ENCODE measurements at places on chromosomes 4 and X. TPM values are rescaled to one million over a fixed set of nuclear protein-coding genes. Genes with fewer than 3 reads are reported as not detected.

Gene KLHL34
- total RNA-seq, result not detected

DNA sequence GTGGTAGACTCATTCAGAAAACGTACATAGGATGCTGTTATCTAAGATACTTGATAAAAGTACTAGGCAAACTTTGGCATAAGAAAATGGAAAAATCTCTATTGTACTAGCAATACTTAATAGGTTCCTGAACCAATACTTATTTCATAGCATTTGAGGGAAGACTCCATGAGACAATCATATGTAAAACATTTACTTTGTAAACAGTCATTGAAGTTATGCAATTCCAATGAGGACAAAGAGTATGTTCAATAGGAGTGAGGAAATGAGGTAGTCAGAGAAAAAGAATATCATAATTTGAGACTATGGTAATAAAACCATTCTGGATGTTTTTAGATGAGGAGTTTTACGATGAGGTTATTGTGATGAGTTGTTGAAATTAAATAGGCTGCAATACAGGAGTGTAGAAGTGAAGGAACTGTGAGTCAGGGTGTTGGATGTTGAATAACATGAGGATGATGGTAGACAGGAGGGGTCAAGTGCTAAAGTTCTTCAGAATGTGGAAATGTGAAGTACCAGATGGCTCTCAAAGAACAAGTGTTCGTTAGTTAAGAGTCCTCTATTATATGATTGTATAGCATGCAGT is 397.9 kb downstream of the PPP3CA start:
- no peak overlapping the region for H3K27ac ChIP-seq
- H3K36me3 ChIP-seq, result no peaks in the 10 kb centered on the region
- no peaks in the 10 kb centered on the region for H3K4me1 ChIP-seq
- DNase-seq, result no peak

- no peak overlapping the region for H3K4me3 ChIP-seq
- no peaks in the 10 kb centered on the region for H3K4me1 ChIP-seq
- no peaks in the 10 kb centered on the region for H3K27me3 ChIP-seq
- H3K27ac ChIP-seq, result no peak overlapping the region
- H3K36me3 ChIP-seq, result no peaks in the 10 kb centered on the region
These were observed 48.3 kb downstream of the TRIML2 start for GRCh38 chr4:188061083-188061482.

- H3K27me3 ChIP-seq, result no peaks in the 10 kb centered on the region
- no peaks in the 10 kb centered on the region for H3K4me1 ChIP-seq
- no peaks in the 10 kb centered on the region for H3K36me3 ChIP-seq
- H3K4me3 ChIP-seq, result no peak overlapping the region
- DNase-seq, result no peak
These were observed 114.6 kb upstream of the GRID2 start for GRCh38 chr4:92189146-92189545.

GRCh38 chr4:55887594-55887993 is 34.1 kb downstream of the EXOC1 start:
- no peaks in the 10 kb centered on the region for H3K4me1 ChIP-seq
- no peak for DNase-seq
- H3K36me3 ChIP-seq, result no peaks in the 10 kb centered on the region
- H3K27ac ChIP-seq, result no peak overlapping the region

- no peak overlapping the region for H3K27ac ChIP-seq
- DNase-seq, result no peak
- no peak overlapping the region for H3K4me3 ChIP-seq
These were observed 74.8 kb downstream of the SLIT2 start for GRCh38 chr4:20326460-20326859.

Gene CPE
- total RNA-seq, result 1.4 TPM

Gene EVC
- 14.0 TPM for total RNA-seq

DNA sequence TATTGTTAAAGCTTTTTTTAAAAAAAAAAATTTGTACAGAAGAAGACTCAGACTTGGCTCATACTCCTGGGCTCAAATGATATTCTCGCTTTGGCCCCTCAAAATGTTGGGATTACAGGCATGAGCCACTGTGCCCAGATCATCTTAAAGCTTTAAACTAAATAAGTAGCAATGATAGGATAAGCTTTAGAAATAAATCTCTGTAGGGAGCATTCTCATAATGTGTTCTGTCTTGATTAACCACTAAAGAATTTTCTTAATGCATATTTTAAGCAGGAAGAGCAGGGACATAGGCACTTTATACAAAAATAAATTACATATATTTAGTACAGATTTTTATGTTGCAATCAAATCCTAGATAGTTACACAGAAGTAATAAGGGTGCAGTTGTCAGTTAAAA is 667.2 kb downstream of the GRID2 start:
- no peak overlapping the region for H3K4me3 ChIP-seq
- 0 out of 2 replicates have a peak, but pooled peaks cover 4% of the 10 kb centered on the region for H3K4me1 ChIP-seq
- DNase-seq, result no peak

Gene CFAP47
- total RNA-seq, result not detected

Gene PTPN13
- 6.9 TPM for total RNA-seq

Gene RASSF6
- total RNA-seq, result 0.59 TPM

DNA sequence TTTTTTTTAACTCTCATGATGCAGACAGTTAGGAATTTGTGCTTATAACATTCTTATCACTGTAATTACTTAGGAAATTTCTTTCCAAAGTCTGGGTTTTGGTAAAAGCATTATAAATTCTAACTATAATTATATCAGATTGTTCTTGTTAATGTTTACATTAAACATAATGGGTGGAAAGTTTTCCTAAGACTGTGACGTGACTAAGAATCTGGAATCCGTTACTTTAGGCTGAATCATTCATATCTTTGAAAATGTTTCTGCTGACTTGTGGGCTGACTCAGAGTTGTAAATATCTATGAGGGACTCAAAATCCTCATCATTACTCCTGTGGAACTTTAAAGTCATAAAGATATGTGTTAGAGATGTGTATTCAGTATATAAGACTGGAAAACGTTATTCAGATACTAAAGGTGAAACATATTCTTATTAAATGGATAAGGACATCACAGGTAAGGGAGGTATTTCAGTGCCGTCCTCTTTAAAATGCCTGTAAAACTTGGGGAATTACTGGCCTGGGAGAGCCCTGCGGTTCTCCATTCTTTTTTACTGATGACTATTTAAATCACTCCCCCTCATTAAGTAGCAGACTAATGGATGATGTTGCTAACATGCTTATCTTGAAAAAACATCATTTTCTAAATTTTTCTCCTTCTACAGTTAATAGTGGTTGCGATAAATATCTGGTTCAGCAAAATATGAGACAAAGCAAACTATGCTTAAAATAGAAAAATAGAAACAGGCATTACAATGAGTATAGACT is 159.0 kb downstream of the DCLK2 start:
- H3K36me3 ChIP-seq, result no peaks in the 10 kb centered on the region
- no peak overlapping the region for H3K27ac ChIP-seq
- H3K27me3 ChIP-seq, result no peaks in the 10 kb centered on the region

DNA sequence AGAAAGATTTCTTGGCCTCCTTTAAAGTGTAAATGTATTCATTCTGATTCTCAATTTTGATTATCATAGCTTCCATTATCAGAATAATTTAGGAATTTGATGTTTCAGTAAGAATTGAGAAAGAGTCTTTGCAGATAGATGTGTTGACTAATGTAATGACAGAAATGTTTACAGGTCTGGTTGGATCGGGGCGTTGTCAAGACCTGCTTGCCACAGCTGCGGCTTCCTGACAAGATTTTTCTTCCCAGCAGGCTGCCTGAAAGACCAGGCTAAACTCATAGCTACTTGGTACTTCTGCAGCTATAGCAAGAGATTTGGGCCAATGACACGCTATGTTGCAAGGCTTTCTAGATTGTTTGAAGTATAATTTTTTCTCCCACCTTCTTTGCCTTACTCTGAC is 91.5 kb upstream of the ANKRD50 start:
- no peaks in the 10 kb centered on the region for H3K36me3 ChIP-seq
- H3K27me3 ChIP-seq, result no peaks in the 10 kb centered on the region
- H3K4me3 ChIP-seq, result no peak overlapping the region
